ENCODE measurements at places on chromosomes 11 and 22.
A peak's percentile ranks its signal among the peaks of the same experiment; 100 is the strongest.

- peak; percentile 90 for DNase-seq
Measured at GRCh38 chr11:77580712-77581337, 8.9 kb upstream of the AQP11 start.

DNA sequence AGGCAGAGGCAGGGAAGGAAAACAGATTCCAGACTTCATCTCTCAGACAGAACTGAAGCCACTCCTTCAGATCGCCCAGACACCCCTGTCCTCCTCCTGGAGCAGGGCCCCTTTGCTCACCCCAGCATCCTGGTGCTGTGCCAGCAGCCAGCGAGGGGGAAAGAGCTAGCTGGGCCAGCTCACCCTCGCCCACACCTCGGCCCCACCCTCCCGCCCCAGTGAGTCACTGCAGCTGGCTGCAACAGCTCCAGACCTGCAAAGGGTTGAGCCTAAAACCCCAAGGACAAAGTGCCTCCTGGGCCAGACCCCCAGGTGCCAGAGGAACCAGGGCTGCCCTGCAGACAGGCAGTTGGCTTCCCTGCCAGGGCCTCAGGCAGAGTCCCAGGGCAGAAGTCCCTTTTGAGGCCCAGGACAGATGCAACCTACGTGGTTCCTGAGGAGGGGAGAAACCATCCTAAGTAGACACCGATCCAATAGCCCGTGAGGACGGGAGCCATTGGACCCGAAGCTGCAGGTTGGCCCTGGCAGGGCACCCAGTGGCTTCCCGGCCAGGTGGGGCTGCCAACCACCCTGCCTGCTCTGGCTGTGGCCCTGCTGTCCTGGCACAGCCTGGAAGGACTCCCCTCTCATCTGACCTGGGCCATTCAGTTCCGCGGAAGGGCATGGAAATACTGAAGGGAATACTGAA is 7.2 kb downstream of the AHNAK start:
- no peak for DNase-seq

DNA sequence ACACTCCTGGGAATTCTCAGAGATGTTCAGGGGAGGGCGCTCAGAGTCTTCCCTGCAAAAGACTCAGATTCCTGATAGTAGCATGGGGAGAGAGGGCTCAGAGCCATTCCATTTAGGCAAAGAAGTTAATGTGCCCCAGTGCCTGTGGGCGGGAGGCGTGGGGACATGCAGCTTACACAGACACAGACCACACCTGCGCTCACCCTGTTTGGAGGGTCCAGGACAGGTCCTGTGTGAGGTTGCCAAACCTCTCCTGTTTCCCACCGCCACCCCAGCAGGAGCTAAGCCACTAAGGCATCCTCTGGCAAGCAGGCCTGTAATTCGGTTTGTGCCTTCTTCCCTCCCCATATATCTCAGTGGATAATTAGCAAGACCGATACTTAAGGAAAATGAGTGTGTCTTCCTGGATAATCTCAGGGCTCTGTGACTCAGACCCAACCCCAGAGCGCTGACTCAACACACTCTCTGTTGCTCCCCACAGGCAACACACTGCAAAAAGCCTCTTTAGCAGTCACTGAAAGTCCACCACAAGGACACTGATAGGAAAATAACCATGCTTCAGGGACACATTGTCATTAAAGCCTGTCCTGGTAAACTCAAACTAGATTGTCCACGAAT is 118.9 kb upstream of the LMO1 start:
- DNase-seq = no peak

- DNase-seq = peak; percentile 23
Measured at GRCh38 chr22:38203090-38203810, 1.5 kb downstream of the MAFF start.

DNA sequence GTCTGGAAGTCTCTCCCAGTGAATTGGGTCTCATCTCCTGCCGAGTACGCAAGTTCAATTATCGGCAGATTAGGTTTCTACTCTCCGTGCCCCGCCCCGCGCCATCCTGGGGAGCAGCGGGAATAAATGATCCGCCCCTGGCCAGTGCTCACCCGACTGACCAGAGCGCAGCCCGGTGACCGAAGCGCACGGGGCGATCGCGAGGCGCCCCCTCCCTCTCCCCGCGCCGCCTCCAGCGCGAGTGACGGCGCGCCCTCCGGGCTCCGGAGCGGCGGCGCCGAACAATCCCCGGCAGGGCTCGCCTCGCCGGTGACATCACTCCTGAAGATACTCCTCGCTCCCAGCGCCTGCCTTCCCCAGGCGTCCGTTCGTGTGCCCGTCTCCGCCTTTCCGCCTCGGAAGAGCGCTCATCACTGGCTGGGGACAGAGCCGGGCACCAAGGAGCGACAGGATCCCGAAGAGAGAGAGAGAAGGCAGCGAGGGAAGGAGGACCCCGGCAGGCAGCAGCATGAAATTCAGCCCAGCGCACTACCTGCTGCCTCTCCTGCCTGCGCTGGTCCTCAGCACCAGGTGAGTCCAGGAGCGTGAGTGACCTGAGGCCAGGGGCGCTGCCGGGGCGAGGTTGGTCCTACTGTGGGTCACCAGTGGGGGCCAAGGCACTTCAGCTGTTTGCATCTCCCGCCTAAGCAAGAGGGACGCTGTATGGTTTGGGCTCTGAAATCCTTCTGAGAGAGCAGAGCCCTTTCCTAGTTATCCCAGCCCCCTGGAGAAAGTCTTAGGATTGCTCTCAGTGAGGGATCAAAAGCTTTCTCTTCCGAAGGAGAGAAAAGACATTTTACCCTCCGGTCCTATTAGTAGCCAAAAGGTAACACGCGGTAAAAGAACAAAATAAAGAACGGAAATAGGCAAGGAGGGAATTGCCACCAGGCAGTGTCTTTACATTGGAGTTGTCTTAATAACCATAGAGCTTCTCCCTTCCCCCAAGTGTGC is at the start of gene LUZP2:
TSS of gene LUZP2 (plus strand) at position 318 of the 990 bp plus-strand sequence.
- DNase-seq = no peak

- DNase-seq = no peak
Measured at GRCh38 chr11:107123022-107123421, 104.7 kb upstream of the GUCY1A2 start.

DNA sequence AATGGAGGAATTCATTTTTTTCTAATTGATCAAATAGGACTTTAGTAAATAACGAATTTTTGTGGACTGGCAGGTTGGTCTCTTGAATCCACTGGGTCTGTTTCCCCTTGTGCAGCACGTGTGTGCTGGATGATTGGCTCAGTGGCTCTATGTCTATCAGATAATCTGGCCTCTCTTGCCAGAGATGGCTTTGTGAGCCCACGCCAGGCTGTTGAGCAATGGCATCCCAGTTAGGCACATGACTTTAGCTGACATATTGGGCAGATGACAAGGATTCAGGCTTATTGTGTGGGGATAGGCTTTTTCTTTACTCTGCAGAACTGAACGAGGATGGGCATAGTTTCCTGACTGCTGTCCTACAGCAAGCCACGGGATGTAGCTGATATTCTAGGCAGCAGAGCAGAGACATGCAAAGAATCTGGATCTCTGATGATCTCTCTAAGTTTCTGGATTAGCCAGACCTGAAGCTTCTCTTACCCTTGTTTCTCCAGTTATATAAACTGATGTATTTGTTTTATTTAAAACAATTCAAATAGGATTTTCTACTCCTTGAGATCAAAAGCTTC is 144.9 kb downstream of the ARHGAP42 start:
- peak; percentile 24 for DNase-seq

- DNase-seq = no peak
Measured at GRCh38 chr11:73931951-73932350, 18.9 kb upstream of the DNAJB13 start.

DNA sequence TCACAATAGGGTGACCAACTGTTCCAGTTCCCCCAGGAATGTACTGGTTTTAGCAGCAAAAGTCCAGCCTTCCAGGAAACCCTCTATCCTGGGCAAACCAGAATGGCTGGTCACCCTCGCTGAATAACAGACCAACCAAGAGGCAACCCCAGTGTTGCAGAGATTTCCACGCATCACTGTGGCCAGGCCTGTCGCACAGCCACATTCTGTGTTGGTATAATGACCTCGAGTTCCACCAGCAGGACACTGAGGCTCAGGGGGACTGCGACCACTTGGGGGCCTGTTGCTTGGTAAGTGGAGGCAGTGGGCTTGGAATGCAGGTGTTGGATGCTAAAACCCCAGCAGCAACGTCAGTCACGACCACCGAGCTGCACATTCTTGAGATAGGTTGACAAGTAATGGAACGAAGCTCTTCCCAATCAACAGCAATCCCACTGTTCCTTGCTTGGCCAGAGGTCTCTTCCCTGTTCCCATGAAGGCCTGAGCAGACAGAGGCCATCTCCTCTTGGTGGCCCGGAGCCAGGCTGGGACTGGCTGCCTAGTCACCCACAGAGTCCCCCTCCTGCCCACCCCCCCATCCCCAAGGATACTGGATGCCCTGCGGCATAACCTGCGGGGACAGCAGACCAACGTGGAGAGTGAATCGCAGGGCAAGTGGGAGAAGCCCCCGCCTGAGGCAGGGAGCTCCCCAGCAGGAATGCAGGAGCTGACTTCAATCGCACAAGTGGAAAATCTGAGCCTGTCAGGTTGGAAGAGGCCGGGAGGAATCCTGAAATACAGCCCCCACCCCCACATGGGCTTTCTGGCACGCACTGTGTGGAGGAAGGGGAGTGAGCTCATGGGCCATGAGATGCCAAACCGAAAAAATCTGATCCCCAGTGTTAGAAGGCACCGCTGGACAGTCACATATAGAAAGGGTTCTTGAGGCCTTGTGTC is 43.4 kb upstream of the MN1 start:
- no peak for DNase-seq

DNA sequence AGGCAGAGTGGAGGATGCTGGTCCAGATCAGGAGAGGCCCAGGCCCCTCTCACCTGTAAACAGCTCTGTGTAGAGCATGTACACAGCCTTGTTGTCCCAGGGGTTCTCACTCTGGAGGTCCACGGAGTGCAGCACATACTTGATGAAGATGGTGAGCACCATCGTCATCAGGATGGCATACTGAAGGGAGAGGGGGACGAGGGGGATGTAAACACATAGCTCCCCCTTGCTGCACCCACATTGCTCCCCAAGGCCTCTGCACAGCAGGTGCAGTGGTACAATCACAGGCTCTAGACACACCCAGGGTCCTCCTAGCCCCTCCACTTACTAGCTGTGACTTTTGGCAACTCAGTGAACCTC is 2.9 kb downstream of the SYVN1 start:
- DNase-seq = no peak

GRCh38 chr11:28679795-28680468 is 571.7 kb downstream of the METTL15 start:
- DNase-seq = no peak
